Hypothalamus (tissue), 51 donors: ENCODE measurements at places on chromosomes 3 and 15.
A peak's percentile ranks its signal among the peaks of the same experiment; 100 is the strongest.

DNA sequence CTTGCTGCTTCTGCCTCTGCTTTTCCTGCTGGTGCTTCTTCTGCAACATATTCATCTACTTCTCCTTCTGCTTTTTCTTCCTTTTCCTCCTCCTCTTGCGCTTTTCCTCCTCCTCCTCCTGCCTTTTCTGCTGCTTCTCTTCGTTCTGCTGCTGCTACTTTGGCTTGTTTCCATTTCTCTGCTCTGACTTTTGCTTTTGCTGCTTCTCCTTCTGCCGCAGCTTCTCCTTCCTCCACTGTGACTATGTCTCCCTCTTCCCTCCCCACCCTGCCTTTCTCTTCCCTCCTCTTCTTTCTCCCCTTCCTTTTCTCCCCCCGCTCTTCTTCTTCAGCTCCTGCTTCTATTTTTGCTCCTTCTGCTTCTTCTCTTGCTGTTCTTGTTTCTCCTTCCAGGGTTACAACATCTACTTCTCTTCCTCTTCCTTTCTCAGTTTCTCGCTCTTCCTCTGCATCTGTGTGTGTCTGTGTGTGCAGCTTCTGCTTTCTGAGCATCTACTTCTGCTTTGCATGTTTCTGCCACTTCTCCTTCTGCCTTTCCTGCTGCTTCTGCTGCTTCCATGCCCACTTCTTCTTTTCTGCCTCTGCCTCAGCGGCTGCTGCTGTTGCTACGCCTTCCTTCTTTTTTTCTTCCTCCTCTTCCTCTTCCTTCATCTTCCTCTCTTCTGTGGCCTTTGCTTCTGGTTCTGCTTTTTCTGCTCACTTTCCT is 51.4 kb downstream of the FAM43A start:
- no peak for DNase-seq

DNA sequence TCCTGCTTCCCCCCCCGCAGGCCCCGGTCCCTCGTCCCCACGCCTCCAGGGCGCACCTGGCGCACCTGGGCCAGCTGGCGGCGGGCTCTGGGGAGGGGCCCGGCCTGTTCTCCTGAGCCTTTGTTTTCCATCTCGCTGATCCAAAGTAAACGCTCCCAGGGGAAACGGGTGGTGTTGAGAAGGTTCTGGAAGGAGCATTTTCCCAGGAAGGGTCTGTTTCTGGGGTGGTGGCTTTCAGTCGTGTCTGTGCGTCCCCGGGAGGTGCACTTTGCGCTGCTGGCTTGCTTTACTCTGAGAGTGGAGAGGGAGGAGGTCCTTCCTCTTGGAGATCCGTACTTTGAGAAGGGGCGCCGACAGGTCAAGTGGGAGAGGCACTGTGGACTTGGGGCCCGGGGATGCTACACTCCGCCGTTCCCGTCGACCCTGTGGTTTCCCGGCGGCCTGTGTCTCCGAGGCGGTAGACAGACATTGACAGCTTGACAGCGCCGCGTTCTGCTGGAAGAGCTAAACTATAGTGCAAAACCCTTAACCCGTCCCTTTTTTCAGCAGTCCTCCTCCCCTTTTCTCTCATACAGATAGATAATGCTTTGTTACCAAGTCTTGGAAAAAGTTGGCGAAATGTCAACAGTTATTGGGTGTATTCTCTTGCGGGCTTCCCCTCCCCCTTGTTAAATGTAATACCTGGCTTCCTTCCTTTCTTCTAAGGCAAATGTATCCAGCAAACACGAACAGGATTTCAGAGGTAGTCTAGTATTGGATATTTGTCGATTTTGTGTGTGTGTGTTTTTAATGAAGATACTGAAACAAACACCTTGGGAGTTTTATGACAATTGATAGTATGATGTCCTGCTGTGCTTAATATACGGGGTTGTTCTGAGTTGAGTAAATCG is 6.5 kb downstream of the TPM1 start:
- no peak for DNase-seq

GRCh38 chr3:126918355-126918821 is 64.5 kb upstream of the PLXNA1 start:
- DNase-seq = no peak

DNA sequence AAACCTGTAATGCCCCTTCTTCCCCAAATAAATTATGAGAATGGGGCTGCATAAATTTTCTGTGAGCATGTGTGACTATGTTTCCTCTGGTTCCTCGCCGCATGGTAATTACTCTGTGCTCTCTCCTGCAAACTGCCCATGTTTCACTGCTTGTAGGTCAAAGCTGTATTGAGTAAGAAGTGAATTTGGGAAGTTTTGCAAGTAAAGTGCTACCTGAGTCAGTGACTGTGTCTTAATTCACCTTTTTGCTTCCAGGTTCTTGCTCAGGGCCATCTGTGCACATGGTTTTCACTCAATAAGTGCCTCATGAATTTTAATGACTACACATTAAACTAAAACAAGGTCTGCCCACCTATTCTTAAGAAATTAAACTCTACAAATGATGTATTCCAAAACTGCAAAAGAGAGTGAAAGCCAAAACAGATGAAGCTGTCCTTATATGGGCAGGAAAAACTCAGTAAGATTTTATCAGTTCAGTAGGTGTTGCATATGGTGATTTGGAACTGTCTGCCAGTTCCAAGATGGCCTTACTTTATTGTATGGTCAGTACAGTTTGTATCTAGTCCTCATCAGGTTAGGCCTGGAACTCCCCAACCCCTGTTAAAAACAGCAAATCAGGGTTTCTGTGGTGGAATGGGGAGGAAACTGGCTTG is 100.0 kb downstream of the LPP start:
- DNase-seq = no peak

DNA sequence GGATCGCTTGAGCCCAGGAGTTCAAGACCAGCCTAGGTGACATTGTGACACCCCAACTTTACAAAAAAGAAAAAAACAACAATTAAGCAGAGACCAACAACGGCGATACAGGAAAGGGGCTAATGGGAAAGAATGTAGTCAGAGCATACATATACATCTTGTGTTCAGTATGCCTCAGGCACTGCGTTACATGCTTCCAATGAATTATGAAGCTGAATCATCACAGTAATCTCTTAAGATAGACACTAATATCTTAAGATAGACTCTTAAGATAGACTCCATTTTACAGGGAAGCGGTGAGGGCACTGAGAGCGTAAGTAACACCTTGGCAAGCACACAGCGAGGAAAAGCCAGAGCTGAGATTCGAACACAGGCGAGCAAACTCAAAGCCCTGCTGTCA is 6.1 kb upstream of the LDHAL6B start:
- no peak for DNase-seq

DNA sequence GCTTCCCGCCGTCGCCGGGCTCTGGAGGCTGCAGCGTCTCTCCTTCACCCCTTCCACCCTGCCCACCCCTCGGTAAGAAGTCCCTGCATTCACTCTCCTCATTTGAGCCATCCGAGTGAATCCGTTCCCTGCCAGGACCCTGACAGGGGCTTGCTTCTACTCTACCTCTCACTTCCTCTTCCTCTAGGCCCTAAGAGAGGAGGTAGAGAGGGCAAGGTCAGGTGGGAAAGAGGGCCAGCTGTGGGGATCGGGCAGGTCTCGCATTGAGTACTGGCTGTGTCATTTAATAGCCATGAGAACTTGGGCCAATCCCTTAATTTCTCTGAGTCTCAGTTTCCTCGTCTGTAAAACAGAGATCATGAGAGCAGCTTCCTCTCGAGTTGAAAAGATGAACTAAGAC is 283.6 kb downstream of the UACA start:
- no peak for DNase-seq

- DNase-seq = no peak
Observed at GRCh38 chr3:182215881-182216280, 504.2 kb downstream of the SOX2 start.

DNA sequence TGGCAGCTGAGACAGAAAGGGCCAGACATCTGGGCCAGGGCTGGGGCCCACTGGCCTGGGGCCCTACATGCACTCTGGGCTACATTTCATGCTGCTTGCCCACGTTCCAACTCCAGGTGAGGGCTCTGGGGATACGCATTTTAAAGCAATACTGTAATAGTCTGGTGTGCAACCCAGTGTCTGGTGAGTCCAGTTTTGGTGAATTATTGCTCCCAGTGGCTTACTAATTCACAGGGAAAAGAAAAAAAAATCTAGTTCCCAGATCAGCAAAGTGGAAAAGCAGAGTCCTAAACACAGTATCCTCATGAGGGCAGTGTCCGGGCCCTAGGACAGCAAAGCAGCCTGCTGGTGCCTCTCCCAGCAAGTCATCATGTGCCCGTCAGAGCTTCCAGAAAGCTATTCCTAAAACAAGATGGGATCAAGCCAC is 82.4 kb downstream of the CCNL1 start:
- peak; percentile 9 for DNase-seq

GRCh38 chr3:98151241-98151640 is 4.0 kb downstream of the OR5H14 start:
- no peak for DNase-seq

DNA sequence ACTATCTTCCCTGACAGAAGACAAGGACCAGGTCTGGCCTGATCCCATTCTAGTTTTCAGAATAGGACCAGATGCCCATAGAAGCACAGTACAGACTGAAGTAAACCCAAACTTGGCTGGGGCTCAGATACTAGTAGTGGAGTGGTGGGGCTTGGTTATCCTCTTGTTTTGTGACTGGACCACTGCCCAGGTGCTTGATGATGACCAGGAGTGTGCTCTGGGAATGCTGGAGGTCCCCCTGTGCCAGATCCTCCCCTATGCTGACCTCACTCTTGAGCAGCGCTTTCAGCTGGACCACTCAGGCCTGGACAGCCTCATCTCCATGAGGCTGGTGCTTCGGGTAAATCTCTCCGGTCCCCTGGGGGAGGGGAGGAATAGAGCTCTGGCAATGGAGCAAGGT is 36.3 kb downstream of the ESYT3 start:
- DNase-seq = no peak

GRCh38 chr3:143914257-143914656 is 57.4 kb upstream of the DIPK2A start:
- no peak for DNase-seq

- no peak for DNase-seq
Observed at GRCh38 chr3:53726643-53727042, 119.6 kb downstream of the CHDH start.

DNA sequence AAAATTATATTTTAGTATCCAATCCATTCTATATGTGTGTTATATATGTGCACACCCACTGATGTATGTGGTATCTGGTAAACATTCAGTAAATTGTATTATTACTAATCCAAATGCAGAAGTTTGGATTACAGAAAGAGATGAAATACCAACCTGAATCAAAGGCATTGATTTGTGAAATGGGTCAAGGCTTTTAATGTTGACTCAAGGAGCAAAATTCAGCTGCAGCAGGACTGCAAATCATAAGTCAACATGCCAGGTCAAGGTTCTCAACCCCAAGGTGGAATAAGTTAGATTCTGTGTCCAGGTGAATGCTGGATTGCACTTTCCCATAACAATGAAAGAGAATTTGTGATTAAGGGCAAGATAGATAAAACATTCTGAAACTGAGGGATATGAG is 190.7 kb downstream of the GAP43 start:
- no peak for DNase-seq

GRCh38 chr15:80214910-80215309 is 37.1 kb downstream of the CTXND1 start:
- no peak for DNase-seq
